Left lung (tissue), 14 donors: ENCODE measurements at places on chromosomes 16 and 17. TPM values are rescaled to one million over a fixed set of nuclear protein-coding genes. Genes with fewer than 3 reads are reported as not detected.

The CLDN6 gene
- polyA plus RNA-seq, result 113 TPM

The HELZ gene
- 39.3 TPM for polyA plus RNA-seq

GRCh38 chr17:75854881-75855309, 240 bp downstream of the WBP2 start:
- peak; percentile 79 for DNase-seq

The STH gene
- not detected for polyA plus RNA-seq

DNA sequence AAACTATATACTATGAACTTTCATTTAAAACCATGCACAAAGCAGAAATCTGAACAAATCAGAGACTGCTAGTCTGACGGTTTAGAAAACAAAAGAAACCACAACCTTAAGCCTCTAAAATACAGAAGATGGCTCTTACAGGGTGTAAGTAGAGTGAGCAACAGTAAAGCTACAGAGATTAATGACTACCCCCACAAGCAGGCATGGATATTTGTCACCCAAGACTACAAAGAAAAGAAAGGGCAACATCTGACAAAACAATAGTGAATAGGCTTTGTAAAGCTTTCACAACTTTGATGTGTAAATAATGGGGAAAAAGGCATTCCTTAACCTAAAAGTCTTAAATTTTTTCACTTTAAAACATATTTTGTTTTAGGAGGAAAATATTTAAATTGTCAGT, 75.0 kb downstream of the SPAG9 start:
- DNase-seq, result no peak

GRCh38 chr16:57361404-57361803, 2.8 kb downstream of the CCL22 start:
- no peak for DNase-seq

DNA sequence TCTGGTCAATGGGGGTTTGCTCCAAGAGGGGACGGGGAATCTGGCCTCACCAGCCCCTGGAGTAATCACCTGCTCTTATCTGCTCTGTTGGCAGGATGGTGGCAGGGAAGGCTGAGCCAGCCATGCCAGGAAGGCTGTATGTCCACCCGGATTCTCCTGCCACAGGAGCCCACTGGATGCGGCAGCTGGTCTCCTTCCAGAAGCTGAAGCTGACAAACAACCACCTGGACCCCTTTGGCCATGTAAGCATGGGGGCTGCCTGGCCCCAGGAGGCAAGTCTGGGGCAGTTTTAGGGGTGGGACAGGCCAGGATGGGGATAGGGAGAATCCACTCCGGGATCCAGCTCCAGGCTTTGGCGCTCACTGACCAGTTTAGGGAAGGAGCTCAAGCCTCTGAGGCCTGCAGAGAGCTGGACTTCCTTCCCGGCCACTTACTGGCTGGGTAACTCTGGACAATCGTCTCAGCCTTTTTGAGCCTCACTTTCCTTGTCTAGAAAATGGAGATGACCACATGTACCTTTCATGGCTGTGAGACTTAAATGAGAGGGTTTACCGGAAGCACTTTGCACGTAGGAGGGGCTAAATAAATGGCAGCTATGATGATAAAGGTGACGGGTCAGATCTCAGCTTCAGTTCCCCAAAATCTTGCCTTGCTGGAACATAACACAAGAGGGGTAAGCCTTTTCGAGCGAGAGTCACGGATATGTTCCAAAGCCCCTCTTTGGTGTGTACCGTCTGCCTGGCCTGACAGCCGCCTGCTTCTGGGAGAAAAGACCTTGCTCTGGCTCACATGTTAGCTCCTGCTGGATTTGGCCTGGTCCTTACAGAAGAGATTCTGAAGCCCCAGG, 15.4 kb downstream of the TBX4 start:
- DNase-seq, result peak; percentile 43

The GRAP gene
- 15.4 TPM for polyA plus RNA-seq

DNA sequence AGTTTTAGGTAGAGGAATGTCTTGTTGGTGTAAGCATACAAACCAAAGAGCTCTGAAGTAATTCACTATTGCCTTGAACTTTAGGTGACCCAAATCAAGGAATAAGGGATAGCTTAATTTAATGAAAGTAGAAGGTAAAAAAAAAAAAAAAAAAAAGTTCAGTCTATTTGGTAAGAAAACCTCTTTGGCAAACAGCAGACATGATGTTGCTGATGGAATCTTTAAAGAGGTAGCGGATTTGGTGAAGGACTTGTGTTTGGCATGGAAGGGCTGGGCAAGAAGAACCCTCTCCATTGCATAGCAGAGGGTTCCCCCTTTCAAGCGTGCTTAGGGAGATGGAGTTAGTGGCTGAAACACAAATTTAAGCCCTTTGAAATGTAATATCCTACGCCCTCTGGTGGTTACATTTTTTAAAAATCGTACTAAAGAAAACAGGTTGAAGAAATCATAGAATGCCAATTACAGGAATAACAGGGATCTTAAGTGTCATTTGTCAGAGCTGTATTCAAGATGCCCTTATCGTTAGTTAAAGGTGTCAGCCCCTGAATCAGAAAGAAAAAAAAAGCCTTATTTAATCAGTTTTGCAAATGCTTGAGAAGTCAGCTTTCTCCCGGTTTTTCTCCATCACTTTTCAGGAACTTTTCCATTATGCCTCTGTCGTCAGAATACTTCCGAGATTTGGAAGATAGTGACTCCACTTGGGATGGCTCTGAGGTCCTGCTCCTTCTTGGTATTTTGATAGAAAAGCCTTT, 383.1 kb downstream of the KCNJ2 start:
- DNase-seq, result no peak

- DNase-seq, result no peak
Measured at GRCh38 chr17:14098246-14098645, 28.9 kb downstream of the COX10 start.

DNA sequence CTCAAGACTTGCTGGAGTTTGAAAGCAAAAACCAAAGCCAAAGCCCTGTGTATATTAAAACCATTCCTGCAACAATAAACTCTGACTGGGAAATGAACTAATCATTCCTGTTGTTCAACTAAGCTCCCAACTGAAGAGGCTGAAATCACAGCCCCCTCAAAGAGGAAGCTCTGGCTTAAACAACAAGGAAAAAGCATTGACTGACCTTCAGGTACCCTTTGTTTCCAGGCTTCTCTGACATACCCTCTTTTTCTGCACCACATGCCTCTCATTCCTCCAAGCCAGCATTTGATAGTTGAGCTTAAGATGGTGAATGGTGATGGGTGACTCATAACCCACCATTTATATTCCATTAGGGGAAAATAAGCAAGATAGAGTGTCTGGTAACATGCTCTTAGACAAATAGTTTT, 470.9 kb upstream of the SOX9 start:
- no peak for DNase-seq

- DNase-seq, result no peak
Measured at GRCh38 chr17:48997103-48997826, at the start of gene IGF2BP1. Gene IGF2BP1 (plus strand): TSS chr17:48997385. CDS start chr17:48997746, 361 bp downstream.

DNA sequence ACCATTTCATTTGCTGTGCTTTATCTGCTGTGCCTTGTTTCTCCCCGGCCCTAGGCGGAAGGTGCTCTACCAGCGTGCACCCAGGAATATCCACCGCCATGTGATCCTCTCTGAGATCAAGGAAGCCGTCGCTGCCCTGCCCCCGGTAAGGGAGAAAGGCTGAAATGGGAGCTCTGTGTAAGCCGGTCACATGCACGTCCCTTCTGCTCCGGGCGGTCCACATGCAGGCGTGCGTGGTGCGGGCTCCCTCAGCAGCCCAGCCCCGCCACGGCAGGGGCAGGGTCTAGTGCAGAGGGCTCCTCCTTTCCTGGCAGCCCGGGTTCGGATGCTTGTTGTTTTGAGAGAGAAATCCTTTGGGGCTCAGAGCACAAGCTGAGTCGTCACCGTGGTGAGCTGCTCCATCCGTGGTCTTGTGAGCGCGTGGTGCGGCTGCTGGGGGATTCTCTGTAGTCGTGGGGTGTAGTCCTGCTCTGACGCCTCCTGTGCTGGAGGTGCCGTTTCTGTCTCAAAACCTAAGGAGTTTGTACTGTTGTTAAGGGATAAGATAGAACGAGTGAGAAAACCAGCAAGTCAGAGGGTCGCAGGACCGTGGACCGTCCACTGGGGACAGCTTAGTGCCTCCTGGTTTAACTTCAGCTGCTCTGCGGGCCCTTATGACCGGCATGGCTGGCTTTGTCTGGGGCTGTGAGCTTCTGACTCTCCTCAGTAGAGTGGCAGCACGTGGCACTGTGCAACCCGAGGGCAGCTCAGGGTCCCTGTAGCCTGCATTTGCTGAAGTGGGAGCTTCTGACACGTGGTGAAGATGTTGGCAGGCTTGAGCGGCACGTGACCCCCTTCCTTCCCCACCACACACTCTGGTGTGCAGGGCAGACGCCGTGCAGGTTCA, 12.3 kb upstream of the MC1R start:
- peak; percentile 70 for DNase-seq

- no peak for DNase-seq
Measured at GRCh38 chr16:70416748-70417616, 21.9 kb downstream of the ST3GAL2 start.

GRCh38 chr16:6274351-6274750, 1058.3 kb upstream of the RBFOX1 start:
- DNase-seq, result no peak

- peak; percentile 49 for DNase-seq
Measured at GRCh38 chr16:24609740-24610415, 70.5 kb downstream of the RBBP6 start.

The TRIM25 gene
- polyA plus RNA-seq, result 43.9 TPM

The TRIM65 gene
- polyA plus RNA-seq, result 16.4 TPM

DNA sequence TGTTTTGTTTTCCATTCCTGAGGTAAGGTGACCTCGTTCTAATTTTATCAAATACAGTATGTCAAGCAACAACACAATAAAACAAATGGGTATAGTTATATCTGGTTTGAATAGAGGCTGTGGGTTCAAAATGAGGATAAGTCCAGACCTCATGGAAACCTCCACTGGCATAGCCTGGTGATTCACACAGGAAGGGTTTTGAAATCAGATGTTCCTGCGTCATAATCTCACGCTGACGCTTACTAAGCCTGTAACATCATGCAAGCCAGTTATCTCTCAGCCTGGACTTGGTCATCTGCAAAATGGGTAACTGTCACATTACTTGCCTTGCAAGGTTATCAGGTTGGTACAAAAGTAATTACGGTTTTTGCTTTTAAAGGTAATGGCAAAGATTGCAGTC, 1056.3 kb upstream of the EEF2KMT start:
- DNase-seq, result no peak

DNA sequence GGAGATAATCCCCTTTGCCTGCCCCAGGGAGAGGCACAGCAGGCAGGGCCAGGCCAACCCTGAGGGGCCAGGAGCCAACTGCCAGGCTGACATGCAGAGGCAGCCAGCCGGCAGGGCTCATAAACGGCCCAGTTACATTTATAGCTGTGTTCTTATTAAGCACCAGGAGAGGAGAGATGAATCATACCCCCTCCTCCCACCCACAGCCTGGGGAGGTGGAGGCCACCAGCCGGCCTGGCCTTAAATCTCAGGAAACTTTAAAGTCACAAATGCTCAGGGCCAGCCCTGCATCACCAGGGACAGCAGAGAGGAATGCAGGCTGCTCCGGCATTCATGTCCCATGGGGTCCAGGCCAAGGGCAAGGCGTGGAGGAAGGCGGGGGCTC, 177.2 kb downstream of the TMEM132E start:
- no peak for DNase-seq

- DNase-seq, result no peak
Measured at GRCh38 chr17:62321451-62321850, 58.9 kb upstream of the EFCAB3 start.

The CES4A gene
- polyA plus RNA-seq, result 7.9 TPM

The CHP2 gene
- polyA plus RNA-seq, result 0.21 TPM

DNA sequence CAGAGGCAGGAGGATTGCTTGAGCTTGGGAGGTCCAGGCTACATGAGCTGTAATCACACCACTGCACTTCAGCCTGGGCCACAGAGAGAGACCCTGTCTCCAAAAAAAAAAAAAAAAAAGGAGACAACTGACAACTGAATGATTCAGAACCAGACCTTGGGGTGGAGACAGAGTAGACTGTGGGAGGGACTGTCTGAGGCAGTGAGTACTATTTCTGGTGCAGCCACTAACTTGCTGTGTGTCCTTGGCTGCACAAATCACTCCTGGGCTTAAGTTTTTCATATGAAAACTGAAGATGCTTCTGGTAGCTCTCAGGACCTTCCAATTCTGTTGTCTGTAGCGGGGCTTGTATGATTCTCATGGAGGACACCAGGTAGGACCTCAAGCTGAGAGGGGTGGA, 5.8 kb downstream of the ASB16 start:
- DNase-seq, result no peak

The PSKH1 gene
- 31.7 TPM for polyA plus RNA-seq

DNA sequence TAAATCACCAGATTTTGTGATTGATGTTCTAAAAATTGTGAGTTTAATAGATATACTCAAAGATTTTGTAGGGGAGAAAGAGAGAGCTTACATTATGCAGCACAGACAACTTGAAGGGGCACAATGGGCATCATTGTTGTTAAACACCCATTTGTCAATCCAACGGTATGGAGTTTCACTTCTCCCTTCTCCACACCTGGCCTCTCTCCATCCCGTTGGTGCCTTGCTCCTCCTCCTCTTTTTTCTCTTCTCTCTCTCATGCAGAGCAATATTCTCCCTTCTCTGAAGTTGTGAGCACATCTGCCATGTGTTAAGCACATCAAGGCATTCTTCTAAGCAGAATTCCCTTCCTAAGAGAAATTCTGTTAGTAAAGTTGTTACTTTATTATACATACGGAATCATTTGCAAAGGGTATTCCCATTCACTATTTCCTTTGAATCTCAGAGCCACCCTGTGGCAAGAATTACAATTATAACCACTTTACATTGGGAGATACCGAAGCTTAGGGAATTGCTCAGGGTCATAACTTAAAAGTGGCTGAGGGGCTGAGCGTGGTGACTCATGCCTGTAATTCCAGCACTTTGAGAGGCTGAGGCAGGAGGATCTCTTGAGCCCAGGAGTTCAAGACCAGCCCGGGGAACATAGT, 40.5 kb upstream of the SKAP1 start:
- DNase-seq, result no peak

DNA sequence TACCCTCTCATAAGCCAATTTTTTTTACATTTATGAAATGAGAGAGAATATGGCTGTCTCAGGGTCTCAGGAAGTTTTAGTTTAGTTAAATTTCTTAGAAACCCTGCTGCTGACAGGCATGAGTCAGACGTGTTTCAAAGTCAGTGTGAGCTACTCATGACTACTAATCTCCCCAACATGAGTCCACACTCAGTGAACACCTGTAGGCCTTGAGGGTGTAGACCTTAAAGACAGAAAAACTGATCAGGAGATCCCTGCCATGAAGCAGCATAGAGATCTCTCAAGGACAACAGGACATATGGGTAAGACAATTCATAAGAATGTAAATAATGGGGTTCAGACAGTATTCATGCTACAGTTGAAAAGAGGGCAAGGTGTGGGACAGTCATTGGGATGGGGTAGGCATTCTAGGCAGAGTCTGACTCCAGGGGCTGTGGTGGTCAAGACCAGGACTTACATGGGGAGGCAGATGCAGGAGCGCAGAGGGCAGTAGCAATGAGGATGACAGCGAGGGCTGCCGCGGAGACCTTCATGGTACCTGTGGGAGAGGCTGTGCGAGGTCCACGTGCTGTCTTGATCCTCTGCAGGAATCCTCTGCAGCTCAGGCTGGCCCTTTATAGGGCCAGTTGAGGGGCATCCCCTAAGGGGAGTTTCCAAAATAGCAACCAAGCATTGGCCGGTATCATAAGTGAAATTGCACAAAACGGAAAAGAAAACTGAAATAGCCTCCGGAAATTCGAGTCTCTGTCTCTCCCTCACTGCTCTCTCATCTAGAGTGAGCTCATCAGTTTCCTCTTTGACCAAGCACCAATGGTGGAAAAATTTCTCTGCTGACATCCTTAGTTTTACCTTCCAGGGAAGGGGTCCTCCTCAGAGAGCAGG, at the start of gene CCL5:
TSS of gene CCL5 (minus strand) at position 588 of the 882 bp plus-strand sequence.
- no peak for DNase-seq

The MYH13 gene
- not detected for polyA plus RNA-seq

GRCh38 chr16:47886631-47887415, 269.0 kb downstream of the ABCC12 start:
- no peak for DNase-seq
